ENCODE measurements at places on chromosomes 16 and 17.

DNA sequence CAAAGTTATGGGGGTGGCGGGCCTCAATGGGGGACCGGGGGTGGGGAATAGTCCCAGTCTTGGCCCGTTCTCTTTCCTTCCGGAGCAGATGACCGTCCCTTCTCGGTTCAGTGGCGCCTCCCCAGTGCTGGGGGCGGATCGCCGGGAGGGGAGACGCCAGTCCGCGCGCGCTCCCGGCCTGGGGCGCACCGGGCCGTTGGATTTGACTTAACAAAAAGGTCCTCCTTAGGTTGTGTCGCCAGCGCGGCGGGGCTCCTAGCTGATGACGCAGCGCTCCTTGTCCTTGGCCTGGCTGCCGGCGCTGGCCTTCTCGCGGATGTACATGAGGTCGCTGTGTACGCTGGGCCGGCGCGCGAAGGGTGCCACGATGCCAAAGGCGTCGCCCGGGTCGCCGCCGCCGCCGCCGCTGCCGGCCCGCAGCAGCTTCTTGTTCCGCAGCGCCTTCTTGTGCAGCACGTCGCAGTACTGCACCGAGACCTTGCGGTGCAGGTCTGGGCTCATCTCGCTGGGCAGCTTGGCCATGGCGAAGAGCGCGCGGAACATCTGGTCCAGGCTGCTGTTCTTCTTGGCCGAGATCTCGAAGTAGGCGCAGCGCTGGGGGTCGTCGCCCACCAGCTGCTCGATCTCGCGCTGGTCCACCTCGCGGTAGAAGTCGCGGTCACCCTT, 1.2 kb downstream of the RASD1 start:
- DNase-seq: no peak

DNA sequence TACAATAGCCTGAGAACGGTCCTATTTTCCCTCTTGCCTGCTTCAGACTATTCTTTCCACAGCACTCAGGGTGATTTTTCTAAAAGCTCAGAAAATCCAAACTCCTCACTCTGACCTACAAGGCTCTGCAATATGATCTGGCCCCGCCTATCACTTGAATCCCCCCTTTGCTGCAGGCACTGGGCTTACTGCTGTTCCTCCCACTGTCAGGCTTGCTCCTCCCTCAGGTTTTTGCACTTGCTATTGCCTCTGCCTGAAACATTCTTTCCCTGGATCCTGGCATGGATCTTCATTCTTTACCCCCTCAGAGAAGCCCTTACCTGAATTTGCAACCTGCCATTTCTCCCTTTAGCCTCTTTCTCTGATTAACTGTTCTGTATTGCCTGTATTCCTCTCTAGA, 52.3 kb downstream of the RPGRIP1L start:
- DNase-seq: no peak

DNA sequence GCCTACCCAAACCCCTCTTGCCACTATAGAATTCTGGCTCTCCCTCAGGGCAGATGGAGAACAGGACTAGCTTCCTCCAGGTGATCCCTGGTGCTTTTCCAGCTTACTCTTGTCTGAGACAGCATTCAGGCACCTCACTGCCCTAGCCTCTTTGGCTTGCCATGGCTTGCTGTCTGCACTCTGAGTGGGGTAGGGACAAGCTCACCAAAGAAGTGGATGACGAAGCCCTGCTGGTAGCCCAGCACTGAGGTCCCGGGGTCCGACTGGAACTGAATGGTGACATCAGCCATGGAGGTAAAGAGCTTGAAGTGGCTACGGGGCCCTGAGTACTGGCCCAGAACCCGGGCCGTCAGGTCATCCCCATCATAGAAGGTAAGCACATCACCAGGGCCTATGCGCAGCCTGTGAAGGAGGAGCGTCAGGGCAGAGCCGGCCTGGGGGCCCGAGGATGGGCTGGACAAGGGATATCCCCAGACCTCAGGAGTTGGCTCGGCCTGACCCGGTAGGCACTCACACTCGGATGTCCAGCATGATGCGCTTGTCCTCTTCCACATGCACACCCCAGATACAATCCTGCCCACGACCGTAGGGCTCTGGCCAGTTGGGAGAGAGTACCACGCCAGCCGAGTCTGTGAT, 7.6 kb upstream of the PHF12 start:
- no peak for DNase-seq

- no peak for DNase-seq
Observed at GRCh38 chr16:74051-74746, 1.8 kb upstream of the RHBDF1 start.

DNA sequence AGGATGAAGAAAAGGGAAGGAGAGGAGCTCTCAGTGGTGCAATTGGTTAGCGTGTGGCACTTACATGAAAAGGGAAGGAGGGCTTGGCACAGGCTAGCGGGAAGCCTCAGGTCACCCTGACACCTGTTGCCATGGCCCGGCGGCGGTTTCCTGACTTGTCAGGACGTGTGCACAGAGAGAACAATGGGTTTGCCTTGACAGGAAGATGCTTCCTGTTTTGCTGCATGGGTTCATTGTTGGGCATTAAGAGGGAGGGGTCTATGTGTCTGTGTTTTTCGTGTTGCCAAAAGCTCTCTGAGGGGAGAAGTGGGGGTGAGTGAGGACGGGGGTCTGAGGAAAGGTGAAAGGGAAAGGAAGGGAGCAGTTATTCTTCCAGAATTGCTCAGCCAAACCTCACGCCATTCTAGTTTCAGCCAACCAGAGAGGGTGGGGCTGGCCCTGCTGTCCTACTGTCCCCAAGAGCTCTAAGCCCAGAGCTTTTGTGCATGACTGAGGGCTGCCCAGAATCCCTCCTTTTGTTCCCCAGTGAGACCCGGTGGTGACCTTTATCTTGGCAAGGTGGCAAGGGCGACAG, 17.1 kb upstream of the CCR7 start:
- DNase-seq: no peak

DNA sequence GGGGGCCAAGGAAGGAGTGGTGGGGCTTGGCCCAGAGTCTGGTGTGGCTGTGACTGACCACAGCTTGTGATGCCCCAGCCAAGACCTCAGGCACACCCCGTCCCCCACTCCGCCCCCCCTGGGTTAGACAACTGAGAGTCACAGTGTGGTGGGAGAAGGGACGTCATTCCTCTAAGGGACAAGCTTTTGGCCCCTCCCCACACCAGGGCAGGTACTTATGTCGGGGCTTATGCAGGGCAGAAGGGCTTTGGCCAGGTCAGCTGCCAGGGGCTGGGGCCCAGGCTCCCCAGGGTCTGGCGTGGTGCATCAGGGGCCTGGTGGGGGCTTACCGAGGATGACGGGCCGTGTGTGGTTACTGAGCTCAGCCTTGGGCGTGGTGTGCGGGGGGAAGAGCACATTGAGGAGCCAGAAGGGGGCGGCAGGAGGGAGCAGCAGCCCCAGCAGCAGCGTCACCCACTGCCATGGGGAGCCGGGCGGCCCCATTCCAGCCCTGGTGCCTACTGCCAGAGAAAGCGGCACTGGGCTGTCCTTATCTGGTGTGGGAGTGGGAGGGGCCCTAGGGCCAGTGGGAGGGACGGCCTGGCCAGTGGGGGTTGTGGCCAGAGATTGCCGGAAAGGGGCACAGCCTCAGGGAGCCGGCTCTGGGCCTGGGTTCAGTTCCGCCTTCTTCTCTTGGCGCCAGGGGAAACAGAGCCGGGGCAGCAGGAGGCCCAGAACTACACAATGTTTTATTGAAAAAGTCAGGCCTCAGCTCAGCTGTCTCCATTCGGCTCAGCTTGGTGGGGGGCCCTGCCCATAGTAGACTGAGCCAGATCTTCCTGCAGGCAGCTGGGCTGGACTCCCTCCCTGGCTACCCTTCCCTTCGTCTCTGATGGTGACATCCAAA, at the start of gene LCAT:
Gene LCAT, minus strand, starts transcription at position 502 of the 886 bp plus-strand sequence. Its CDS starts 19 bp downstream, at position 483.
- DNase-seq: no peak

DNA sequence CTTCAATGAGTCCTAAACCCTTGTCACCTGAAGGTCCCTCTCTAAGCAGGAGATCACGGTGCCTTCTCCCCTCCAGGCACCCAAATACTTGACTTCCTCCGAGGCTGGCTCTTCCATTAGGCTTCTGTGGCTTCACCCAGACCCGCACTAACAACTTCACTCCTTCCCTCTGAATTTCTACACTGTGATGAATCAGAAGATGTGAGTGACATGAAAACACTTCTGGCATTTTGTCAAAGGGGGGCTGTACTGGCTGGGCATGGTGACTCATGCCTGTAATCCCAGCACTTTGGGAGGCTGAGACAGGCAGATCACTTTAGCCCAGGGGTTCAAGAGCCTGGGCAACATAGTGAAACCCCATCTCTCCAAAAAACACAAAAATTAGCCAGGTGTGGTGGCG, 72.6 kb upstream of the CNEP1R1 start:
- no peak for DNase-seq

DNA sequence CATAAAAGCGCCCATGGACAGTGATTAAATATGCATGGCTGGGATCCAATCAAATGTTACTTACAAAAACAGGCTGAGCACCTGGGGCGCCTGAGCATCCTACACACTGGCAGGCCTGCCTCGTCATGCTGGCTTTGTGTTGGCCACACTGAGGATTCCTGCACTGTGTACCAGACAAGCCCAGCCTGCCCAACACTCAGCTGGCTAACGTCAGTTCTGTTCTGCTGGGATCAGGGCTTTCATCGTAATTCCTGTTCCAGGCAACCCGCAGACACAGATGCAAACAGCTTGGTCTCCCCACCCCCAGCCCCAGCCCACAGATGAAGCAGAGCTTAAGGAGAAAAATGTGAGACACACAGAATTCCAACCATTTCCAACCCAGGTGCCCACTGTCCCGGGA, 30.7 kb downstream of the PIMREG start:
- no peak for DNase-seq

DNA sequence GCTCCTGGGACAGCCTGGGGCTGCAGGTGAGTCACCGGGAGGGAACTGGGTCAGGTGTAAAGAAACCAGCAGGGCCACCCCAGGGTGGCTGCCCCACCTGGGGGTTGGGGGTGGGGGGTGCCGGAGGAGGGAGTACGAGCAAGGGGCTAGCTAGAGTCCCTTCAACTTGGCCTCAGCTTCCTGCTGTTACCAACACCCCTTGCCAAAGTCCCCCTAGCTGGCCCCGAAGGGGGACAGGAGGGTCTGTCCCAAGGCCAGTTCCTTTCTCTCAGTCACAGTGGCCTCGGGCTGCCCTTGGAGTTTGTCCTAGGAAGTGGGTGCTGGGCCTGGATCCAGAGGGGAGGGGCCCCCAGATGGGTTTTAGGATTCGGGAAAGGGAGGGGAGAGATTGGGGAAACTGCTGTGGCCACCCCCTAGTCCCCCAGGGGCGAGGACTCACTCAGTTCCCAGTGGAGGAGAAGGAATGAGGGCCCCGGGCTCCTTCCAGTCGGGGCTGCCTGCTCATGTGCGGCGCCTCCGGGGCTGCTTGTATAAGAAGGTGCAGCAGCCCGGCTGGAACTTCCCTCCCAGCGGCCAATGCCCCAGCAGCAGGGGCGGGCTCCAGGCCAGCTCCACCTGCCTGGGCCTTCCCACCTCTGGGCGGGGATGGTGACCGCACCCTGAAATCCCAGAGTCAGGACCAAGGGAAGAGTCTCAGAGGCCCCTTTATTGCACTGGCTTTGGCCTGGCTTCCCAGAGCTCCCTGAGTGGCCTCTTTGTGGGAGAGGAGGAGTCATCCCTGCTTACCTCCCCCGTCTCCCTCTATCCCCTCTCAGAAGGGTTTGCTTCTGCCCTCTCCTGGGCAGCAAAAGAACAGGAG, 7.3 kb downstream of the ARHGAP27 start:
- DNase-seq: peak; percentile 10

DNA sequence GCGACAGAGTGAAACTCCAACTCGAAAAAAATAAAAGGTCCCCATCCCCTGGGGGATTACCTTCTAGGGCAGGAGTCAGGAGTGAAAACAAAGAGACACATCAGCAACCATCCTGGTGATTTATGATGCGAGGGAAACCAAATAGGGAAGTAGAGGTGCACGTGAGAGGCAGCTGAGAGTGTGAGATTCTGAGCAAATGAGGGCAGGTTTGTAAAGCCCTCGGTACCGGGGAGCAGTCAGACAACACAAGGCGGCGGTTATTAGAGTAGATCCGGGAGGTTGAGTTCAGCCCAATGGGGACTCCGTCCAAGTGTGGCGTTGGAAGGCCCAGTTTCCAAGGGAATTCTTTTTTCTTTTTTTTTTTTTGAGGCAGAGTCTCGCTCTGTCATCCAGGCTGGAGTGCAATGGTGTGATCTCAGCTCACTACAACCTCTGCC, 7.4 kb upstream of the ARMC7 start:
- no peak for DNase-seq

DNA sequence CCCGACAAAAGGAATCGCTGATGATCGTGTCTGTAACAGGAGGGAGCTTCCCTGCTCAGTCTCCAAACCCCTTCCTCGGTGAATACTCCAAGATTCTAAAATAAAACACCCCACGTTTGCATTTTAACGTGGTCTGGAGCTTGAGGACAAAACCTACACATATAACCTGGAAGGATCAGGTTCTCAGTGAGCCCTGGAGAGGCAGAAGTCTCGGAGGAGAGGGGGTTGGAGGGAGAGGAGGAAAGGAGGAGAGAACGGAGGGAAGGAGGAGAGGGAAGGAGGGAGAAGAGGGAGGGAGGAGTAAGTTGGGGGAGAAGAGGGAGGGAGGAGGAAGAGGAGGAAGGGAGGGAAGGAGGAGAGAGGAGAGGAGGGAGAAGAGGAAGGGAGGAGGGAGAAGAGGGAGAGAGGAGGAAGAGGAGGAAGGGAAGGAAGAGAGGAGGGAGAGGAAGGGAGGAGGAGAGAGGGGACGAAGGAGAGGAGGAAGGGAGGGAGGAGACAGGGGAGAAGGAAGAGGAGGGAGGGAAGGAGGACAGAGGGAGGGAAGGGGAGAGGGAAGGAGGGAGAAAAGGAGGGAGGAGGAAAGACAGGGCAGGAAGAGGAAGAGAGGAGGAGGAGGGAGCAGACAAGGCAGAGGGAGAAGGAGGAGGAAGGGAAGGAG, 27.4 kb upstream of the GINS2 start:
- DNase-seq: no peak

GRCh38 chr16:4419402-4419959, 3.1 kb upstream of the CORO7 start:
- DNase-seq: no peak

DNA sequence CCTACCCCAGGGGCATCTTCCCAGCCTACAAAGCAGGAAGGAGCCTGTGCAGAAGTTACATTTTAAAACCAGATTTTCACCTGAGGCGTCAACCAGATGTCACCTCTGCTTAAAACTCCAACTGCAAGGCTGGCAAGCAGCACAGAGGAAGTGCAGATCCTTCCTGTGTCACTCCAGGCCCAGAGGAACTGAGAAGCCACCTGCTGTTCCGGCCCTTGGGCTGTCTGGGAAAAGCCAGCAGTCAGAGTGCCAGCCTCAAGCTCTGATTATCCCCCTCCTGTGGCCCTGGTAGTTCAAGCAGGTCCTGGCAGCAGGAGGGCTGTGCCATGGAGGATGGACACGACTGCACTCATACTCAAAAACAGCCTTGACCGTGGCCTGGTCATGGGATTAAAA, 10.2 kb downstream of the POLR2C start:
- DNase-seq: no peak

DNA sequence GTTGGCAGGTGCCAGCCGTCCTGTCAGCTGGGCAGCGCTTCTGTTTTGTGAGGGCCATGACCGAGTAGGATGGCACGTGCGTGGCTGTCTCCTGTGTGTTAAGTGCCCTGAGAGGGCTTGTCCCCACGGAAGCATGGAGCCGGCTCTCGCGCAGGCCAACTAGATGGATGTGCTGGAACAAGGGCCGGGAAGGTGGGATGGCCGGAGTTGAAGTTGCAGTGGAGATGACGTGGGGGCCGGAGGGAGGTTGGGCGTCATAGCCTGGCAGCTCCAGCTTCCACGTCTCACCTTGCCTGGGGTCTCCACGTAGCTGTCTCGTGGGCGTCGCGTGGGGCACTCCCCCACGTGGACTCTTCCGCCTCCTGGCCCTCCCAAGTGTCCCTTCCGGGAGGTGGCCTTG, 27.7 kb downstream of the TBCD start:
- DNase-seq: no peak

- no peak for DNase-seq
Observed at GRCh38 chr17:66682283-66682682, 152.6 kb upstream of the CACNG5 start.
